ENCODE measurements at places on chromosomes 4 and X. TPM values are rescaled to one million over a fixed set of nuclear protein-coding genes. Genes with fewer than 3 reads are reported as not detected.

The CABS1 gene
- not detected for total RNA-seq

The DDX53 gene
- not detected for total RNA-seq

The PAGE4 gene
- not detected for total RNA-seq

DNA sequence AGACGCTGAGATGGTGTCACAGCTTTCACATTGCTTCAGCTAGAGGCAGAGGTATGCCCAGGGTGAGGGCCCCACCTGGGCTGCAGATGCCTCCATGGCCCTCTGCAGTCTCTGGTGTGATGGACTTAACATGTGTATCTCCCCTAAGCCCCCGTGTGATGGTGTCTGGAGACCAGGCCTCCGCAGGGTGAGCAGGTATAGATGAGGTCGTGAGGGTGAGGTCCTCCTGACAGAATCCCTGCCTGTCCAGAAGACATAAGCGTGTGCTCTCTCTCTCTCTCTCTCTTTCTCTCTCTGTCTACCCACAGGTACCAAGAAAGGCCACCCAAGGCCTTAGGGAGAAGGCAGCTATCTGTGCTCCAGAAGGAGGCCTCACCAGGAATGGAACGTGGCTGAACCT, 50.9 kb downstream of the CPZ start:
- DNase-seq = no peak

- no peak for DNase-seq
These were observed 31.3 kb upstream of the ASMTL start for GRCh38 chrX:1483843-1484637.

- no peak for DNase-seq
These were observed 658 bp downstream of the KDM6A start for GRCh38 chrX:44873415-44874276.

Measured in dermis microvascular lymphatic vessel endothelial cell (primary cell).